ENCODE measurements at places on chromosomes 13 and 19.

DNA sequence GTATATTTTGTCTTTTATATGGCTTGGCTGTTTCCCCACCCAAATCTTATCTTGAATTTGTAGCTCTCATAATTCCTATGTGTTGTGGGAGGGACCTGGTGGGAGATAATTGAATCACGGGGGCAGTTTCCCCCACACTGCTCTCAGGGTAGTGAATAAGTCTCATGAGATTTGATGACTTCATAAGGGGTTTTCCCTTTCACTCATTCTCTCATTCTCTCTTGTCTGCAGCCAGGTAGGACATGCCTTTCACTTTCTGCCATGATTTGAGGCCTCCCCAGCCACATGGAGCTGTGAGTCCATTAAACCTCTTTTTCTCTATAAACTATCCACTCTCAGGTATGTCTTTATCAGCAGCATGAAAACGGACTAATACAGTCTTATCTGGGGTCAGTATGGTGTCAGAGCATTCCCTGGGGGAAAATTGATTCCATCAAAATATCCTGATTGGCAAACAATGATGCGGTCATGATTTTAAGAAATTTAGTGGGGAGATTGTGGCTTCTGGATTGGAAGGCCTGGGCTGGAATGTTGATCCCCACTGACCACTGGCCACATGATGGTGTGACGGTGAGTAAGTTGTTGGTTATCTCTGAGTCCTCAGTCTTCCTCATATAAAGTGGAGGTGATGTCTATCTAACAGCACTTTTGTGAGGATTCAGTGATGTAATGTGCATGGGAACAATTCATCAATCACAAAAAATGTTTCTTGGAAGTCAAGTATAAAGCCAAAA is 27.5 kb upstream of the ANKRD10 start:
- no peak for DNase-seq

- no peak for DNase-seq
These were observed 88.0 kb downstream of the SLC10A2 start for GRCh38 chr13:102978168-102978567.

DNA sequence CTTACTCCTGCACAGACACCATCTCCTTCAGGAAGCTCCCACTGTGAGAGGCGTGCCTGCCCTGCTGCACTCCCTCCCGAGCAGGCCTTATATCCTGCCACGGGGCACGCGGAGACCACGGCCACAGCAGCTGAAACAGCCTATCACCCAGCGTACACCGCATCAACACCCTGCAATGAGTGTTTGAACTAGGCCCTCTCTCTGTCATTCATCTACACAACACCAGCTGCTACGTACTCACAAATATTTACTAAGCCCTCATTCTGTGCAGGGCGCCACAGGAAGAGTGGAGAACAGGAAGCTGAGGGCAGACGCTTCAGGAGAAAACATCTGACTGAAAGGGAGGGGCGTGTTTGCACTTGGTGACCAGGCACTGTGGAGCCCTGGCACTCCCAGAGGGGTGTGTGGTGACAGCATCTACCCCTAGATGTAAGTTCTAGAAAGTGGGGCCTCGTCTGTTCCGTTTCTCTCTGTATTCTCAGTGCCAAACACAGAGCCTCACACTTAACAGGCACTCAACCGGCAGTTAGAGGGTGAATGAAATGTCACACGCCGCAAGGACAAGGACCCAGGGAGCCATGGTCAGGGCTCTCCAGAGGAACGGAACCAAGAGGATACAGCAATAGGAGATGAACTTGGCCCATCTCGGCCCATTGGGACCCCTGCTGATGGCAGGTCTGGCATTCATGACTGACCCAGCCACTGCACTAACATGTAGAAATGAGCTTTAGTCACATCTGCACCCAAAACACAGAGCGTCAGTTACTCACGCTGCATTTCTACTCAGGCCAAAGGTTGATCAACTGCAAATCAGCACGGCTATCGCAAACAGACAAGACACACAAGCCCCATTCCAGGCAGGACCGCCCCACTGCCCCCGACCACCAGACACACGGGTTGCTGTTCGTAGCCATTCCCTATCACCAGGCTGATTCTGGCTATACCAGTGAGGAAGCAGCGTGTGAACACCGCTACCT is 15.7 kb downstream of the RANBP3 start:
- DNase-seq = peak; percentile 50

DNA sequence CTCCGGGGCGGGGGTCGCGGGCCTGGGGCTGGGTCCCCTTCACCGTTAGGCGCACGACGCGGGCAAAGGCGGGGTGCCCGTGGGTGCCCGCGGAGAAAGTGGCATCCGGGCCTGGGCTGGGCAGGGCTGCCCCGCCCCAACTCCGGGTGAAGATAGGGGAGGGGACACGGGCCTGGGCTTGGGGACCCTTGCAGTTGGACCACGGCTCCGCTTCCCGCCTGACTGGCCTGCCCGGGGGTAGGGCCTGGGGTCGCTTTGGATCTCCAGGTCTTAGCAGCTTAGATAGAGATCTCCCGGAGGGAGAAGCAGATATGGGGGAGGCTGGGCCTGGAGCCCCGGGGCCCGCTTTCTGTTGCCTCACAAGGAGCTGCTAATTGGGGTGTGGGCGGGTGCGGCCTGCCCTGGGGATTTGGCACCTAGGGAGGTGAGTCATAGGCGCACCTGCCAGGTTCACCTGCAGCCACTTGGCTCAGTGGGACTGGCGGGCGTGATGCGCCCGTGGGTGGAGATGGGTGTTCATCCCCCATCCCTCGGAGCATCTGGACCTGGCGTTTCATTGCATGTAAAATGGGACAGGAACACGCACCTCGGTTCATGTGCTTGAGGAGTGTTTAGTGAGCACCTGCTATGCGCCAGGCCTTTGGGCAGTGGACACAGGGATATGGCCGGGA is 585 bp downstream of the MAP1S start:
- no peak for DNase-seq

GRCh38 chr19:58033741-58034476 is at the start of gene ZSCAN1:
Gene ZSCAN1, plus strand, starts transcription at chr19:58034025. Its CDS starts 3,812 bp downstream, at chr19:58037837.
- DNase-seq = peak; percentile 12
